CD8-positive, alpha-beta memory T cell (primary cell): ENCODE measurements at places on chromosomes 1 and 21. TPM values are rescaled to one million over a fixed set of nuclear protein-coding genes. Genes with fewer than 3 reads are reported as not detected.

DNA sequence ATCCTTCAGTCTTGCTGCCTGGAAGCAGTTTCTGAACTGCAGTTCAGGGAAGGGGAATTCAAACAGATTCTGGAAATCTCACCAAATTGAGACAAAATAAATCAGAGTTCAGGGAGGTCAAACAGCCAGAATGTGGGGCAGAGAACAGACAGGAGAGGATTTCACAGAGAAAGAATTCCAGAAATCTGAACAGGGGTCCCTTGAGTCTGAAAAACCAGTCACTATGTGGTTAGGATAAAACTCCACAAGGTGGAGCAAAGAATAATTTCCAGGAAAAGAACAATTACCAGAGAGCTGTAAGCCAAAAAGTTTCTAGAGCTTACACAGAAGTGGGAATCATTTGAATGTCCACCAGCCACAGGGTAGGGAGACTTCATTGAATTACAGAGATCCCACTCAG lies 84.7 kb downstream of the URB2 start:
- H3K27me3 ChIP-seq = no peaks in the 10 kb centered on the region
- H3K27ac ChIP-seq = no peak overlapping the region
- no peaks in the 10 kb centered on the region for H3K4me1 ChIP-seq
- DNase-seq = no peak
- no peaks in the 10 kb centered on the region for H3K36me3 ChIP-seq

Gene AMY1B
- polyA plus RNA-seq = not detected

Gene SZRD1
- 49.2 TPM for polyA plus RNA-seq

Gene AHCYL1
- 46.6 TPM for polyA plus RNA-seq

Gene PSMB4
- polyA plus RNA-seq = 60.1 TPM

DNA sequence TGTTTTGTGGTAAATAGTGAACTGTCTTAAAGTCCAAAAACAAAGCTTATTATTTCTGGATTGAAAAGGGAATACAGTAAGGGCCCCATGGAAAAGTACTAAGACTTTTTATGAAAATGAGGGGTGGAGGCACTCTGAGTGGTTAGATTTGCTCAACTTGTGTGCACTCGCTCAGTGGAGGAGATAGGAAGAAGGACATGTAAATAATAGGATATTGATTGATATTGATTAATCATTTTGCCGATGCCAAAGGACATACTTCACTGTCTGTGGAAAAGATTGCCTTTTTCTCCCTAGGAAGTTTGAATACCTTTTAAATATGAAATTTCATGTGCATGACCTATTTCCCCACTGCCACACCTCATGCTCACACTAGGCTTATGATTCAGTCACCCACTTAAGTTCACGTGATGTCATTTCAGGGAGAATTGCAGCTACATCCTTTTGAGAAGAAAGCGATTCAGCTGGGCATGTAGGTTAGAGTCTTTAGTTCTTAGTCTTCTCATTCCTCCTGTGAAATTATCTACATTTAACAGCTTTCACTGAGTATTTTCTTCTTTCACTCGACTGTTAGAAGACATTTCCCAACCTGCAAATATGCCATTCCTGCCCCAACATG lies 5.0 kb downstream of the MTR start:
- no peak overlapping the region for H3K4me3 ChIP-seq
- H3K27me3 ChIP-seq = no peaks in the 10 kb centered on the region
- no peak for DNase-seq
- H3K36me3 ChIP-seq = no peaks in the 10 kb centered on the region

DNA sequence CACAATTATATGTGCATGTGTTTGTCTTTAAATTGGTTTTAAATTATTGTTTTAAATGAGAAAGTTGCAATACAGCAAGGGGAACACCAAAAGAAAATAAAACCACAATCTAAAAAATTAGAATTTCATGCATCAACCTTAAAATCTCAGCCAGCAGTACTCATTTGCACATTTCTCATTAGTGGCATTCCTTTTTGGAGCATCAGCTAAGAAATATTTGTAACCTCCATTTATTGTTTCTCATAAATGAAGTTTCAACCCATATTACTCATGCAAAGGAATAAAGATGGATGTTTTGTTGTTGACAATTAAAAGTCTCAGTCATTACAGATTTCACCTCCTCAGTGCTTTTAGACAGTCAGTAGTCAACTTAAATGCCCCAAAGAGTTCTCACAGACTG lies 160.1 kb downstream of the TBX15 start:
- H3K4me3 ChIP-seq = no peak overlapping the region
- no peaks in the 10 kb centered on the region for H3K36me3 ChIP-seq

Gene MYOM3
- not detected for polyA plus RNA-seq

GRCh38 chr1:106768077-106768476 lies 288.4 kb upstream of the PRMT6 start:
- H3K27me3 ChIP-seq = no peaks in the 10 kb centered on the region
- DNase-seq = no peak
- H3K4me1 ChIP-seq = no peaks in the 10 kb centered on the region
- H3K4me3 ChIP-seq = no peak overlapping the region
- no peaks in the 10 kb centered on the region for H3K36me3 ChIP-seq

Gene MFAP2
- polyA plus RNA-seq = 0.39 TPM

Gene TMEM125
- not detected for polyA plus RNA-seq

- H3K4me3 ChIP-seq = no peak overlapping the region
- no peak for DNase-seq
- H3K4me1 ChIP-seq = no peaks in the 10 kb centered on the region
- H3K27me3 ChIP-seq = no peaks in the 10 kb centered on the region
- H3K36me3 ChIP-seq = no peaks in the 10 kb centered on the region
These were observed 23.9 kb downstream of the PKP1 start for GRCh38 chr1:201307231-201307630.

Gene CACNA1S
- polyA plus RNA-seq = not detected

Gene CDC42BPA
- 0.44 TPM for polyA plus RNA-seq

GRCh38 chr1:31259746-31260145 lies 20.1 kb upstream of the NKAIN1 start:
- no peak overlapping the region for H3K27ac ChIP-seq
- H3K4me1 ChIP-seq = no peaks in the 10 kb centered on the region
- no peak for DNase-seq
- H3K4me3 ChIP-seq = no peak overlapping the region

GRCh38 chr1:56797065-56797685 lies 22.0 kb downstream of the FYB2 start:
- H3K4me1 ChIP-seq = no peaks in the 10 kb centered on the region
- no peak overlapping the region for H3K27ac ChIP-seq
- H3K4me3 ChIP-seq = no peak overlapping the region
- DNase-seq = no peak
- no peaks in the 10 kb centered on the region for H3K36me3 ChIP-seq

Gene KCNN3
- not detected for polyA plus RNA-seq

GRCh38 chr1:202289009-202289408 lies 52.7 kb downstream of the UBE2T start:
- DNase-seq = no peak
- H3K27ac ChIP-seq = no peak overlapping the region
- no peaks in the 10 kb centered on the region for H3K36me3 ChIP-seq
- no peaks in the 10 kb centered on the region for H3K27me3 ChIP-seq
- no peak overlapping the region for H3K4me3 ChIP-seq
- no peaks in the 10 kb centered on the region for H3K4me1 ChIP-seq

DNA sequence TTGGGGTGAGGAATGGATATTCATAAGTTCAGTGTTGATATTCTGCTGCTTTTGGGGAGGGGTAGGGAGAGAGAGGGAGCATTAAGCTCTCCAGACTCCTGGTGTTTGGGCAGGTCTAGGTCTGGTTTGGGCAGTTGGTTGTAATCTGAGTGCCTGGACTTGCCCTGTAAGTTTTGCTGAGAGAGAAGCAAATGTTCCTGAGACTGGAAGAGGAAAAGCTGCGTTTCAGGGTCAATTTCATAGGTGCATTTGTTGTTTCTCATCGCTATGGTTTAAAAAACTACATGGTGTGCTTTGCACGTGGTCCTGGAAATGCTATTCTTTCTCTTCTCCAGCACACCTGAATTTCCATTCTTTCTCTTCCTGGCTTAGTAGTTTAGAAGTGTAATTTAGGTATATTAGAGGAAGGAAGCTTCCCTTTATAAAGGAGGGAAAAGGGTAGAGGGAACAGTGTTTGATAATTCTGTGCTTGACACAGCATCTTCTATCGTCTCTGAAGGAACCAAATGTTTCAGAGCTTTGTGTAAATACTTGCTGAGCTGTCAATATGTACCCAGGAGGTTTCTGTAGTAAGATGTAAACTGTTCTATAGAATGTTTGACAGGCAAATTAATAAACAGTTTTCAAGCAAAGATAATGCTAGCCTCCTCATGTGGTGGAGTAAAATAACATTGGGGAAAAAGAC lies 6.3 kb downstream of the ARID1A start:
- H3K27me3 ChIP-seq = no peaks in the 10 kb centered on the region
- no peak for DNase-seq
- peak overlapping the region; percentile 24 for H3K27ac ChIP-seq
- H3K4me1 ChIP-seq = peaks cover 82% of the 10 kb centered on the region
- no peaks in the 10 kb centered on the region for H3K36me3 ChIP-seq

DNA sequence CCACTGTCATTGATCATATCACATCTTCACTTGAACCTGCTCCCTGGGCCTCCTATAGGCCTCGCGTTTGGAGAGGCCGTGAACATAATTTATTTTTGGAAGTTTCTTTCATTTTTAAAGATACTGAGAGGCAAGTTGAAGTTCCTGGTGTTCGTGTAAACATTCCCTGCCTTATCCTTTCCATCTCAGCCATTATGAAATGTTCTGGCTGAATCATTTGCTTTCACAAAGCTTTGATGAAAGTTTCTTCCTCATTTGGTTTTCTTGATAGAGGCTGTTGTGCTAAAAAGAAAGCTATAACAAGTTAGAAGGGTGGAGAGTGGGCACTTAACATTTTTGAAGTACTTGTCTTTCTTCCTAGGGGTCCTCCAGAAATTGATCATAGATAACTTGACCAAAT lies 15.5 kb downstream of the CAMTA1 start:
- DNase-seq = no peak
- H3K4me3 ChIP-seq = no peak overlapping the region
- no peaks in the 10 kb centered on the region for H3K36me3 ChIP-seq
- no peaks in the 10 kb centered on the region for H3K27me3 ChIP-seq
- no peak overlapping the region for H3K27ac ChIP-seq
- peaks cover 11% of the 10 kb centered on the region for H3K4me1 ChIP-seq

DNA sequence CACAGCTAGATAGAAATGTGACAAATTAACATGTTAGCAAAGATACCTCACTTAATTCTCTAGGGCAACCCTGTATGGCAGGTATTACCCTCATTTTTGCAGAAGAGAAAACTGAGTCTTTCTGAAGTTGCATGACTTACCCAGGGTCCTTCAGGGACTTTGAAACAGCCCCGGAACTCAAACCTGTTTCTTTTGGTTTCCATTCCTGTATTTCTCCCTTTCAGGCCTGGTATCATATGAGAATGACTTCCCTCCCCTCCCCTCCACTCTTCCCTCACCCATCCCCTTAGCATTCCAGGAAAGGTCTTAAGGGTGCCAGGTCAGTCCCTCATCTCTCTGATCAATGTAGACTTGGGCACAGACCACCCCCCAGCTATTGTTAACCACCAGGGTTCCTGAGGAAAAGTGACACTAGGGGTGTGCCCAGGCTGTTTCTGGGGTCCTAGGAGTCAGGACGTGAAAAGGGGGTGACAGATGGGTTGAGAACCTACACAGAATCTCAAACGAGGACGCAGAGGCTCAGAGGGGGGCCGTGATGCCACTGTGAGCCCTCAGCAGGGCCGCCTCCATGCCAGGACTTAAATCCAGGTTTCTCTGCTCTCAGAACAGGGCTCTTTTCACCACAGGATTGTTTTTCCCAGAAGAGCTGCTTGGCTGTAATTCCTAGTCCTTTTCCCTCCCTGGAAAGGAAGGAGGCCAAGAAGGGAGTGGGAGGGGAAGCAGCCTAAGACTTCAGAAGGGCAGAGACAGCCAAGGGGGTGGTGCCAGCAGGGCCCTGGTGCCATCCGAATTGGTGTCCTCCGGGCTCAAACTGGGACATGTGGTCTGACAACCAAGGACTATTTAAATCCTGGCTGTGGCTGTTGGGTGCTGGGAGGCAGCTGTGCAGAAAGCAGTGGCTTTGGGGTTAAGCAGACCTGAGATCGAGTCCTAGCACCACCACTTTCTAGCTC lies 2.1 kb upstream of the WASF2 start:
- no peak overlapping the region for H3K27ac ChIP-seq
- peaks cover 21% of the 10 kb centered on the region for H3K4me1 ChIP-seq
- no peaks in the 10 kb centered on the region for H3K36me3 ChIP-seq
- H3K4me3 ChIP-seq = no peak overlapping the region
- DNase-seq = no peak

Gene PBX1
- 0.05 TPM for polyA plus RNA-seq

Gene MCOLN2
- 18.7 TPM for polyA plus RNA-seq

GRCh38 chr1:179287946-179288345 lies 5.7 kb upstream of the SOAT1 start:
- no peaks in the 10 kb centered on the region for H3K27me3 ChIP-seq
- H3K4me1 ChIP-seq = no peaks in the 10 kb centered on the region
- no peak for DNase-seq
- H3K36me3 ChIP-seq = no peaks in the 10 kb centered on the region
- H3K4me3 ChIP-seq = no peak overlapping the region
- no peak overlapping the region for H3K27ac ChIP-seq

GRCh38 chr21:46559291-46559983 lies 45.4 kb downstream of the S100B start:
- peak overlapping the region; percentile 20 for H3K27ac ChIP-seq
- H3K4me3 ChIP-seq = peak overlapping the region; percentile 21
- peaks cover 83% of the 10 kb centered on the region for H3K4me1 ChIP-seq

Gene SPATC1L
- polyA plus RNA-seq = 10.7 TPM

DNA sequence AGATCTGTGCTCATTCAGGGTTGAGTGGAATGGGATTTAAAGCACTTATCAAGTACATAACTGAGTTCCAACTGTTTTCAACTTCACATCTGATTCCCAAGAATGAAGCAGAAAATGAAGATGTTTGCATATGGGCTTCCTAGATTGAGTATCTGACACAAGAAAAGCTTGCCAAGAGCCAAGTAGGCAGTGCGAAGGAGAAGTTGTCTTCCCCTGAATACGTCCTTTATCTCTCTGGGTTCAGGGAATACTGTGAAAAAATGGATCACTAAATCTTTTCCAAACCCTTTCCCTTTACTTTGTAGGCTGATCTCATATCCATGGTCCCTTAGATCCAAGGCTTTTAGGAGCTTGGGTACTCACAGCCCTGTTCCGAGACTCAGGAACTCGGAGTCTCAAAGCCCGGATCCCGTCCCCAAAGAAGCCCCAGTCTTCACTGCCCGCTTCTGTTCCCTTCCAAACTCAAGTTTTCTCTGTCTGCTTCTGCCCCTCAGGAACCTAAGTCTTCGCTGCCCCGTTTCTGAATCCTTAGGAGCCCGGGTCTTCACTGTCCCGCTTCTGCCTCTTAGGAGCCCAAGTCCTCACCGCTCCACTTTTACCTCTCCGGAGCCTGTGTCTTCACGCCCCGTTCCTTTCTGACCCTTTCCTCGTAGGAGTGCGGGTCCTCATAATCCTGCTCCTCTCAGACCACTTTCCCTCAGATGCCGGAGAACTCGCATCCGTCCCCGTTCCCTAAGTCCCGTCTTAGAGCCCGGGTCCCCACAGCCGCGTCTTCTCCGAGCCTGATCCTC lies 616 bp downstream of the TAF12 start:
- peak overlapping the region; percentile 98 for H3K4me3 ChIP-seq
- no peaks in the 10 kb centered on the region for H3K27me3 ChIP-seq
- H3K27ac ChIP-seq = peak overlapping the region; percentile 91
- peaks cover 32% of the 10 kb centered on the region for H3K4me1 ChIP-seq

DNA sequence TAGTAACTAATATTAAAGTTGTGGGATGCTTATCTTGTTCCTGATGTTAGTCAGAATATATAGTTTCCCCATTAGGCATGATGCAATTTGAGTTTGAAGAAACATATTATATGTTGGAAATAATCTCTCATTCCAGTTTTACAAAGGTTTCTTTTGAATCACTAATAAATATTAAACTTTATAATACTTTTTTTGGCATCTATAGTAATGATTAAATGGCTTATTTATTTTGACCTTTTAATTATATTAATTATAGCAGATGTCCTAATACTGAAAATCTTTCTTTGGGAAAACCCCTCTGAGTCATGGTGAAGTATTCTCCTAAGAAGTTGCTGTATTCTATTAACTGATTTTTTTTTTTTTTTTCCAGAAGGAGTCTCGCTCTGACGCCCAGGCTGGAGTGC lies 28.5 kb upstream of the PTGS2 start:
- H3K4me1 ChIP-seq = no peaks in the 10 kb centered on the region
- no peaks in the 10 kb centered on the region for H3K27me3 ChIP-seq
- DNase-seq = no peak
